Regular cardiac myocyte (primary cell): ENCODE measurements at places on chromosomes 6 and 20. TPM values are rescaled to one million over a fixed set of nuclear protein-coding genes. Genes with fewer than 3 reads are reported as not detected.

Gene LZTS3
- total RNA-seq: 3.8 and 8.2 TPM in 2 replicates

Gene SMIM29
- total RNA-seq: 32.1 and 35.1 TPM in 2 replicates

Gene SCRT2
- not detected in 2 replicates for total RNA-seq

Gene ATAT1
- 2.0 and 3.6 TPM in 2 replicates for total RNA-seq

Gene TINAG
- total RNA-seq: not detected in 2 replicates

Gene CNR1
- under 0.01 and 0.28 TPM in 2 replicates for total RNA-seq

Gene ZFP57
- not detected in 2 replicates for total RNA-seq

Gene RIPPLY2
- total RNA-seq: not detected in 2 replicates

Gene TRAPPC3L
- total RNA-seq: under 0.01 and 0.19 TPM in 2 replicates

Gene C6orf163
- 0.77 and 2.0 TPM in 2 replicates for total RNA-seq
